Activated B cell treated with CpG ODN at 0.5 μM for 24 hours (primary cell): ENCODE measurements at places on chromosomes 6 and 20. TPM values are rescaled to one million over a fixed set of nuclear protein-coding genes. Genes with fewer than 3 reads are reported as not detected.

BIRC7 gene
- total RNA-seq: not detected in 2 replicates

DNA sequence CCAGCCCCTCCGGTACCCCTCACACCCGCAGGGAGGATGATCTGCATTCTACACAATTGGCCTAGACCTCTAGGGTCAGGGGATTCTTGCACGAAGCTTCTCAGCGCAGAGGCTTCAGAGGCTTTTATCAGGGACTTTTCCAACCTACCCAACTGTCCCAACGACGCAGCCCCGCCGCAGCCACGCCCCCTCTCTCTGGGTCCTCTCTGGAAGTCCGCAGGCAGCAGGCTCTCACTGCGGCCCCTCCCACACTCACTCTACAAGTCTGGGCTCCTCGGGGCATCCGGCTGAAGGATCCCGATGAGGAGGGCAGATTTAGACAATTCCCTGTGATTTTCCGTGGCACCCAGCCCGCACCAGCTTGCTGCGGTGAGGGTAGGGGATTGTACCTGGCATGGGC lies 227.7 kb upstream of the RNF24 start:
- DNase-seq: no peak

DNA sequence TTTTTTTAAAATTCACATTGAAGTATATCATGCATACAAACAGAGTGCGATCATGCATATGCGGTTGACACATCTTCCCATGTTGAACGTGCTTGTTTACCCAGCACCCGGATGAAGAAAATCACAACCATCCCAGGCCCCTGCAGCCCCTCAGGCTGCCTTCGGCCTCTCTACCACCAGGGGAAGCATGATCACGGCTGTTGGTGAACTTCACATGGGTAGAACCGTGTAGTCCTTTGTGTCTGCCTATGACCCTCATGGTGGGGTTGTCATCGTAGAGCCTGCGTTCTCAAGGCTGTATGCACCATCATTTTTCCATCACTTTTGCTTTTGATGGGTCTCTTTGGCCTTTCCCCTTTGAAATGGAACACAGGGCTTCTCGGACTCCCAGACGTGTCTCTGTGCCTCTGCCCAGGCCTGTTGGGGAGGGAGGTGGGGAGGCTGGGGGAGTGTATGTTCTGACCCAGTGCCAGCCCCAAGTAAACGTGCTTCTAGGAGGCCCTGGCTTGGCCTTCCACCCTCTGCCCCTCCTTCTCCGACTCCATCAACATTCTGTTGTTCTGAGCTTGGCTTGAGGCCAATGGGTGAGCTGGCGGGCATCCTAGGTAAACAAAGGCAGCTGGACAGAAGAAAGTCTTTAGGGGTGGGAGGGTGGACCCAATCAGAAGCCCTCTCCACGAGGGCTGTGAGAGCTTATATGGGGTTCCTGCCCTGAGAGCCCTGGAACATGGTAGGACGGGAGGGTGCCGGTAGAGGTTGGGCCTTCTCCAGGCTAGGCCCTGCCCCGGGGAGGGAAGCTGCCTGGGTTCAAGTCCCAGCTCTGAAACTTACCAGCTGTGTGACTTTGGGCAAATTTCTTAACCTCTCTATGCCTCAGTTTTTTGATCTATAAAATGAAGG lies 39.7 kb downstream of the TGM2 start:
- DNase-seq: peak; percentile 6

DNA sequence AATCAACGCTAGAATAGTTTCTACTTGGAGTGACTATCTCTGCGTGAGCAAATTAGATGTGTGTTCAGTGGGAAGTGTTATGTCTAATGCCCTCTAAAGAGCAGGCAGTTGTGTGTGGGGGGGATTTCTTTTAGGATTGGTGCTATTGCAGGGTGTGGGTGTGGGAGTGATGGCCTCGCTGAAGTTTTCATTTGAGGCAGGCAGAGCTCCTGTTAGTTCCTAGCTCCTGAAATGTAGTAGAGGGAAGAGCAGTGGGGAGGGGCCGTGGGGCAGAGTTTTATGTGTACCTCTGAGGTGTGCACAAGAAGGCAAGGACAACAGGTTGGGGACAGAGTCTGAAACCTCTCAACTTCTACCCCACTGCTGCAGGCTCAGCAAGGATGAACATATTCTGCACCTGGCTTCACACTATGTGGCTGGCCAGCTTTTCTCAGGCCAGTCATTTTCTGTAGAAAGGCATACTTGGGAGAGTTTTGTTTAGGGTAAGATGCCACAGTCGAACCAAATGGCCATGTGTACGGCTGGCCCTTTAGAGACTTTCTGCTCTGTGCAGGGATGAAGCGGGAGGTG lies 229.2 kb upstream of the SUPT3H start:
- no peak for DNase-seq

DNA sequence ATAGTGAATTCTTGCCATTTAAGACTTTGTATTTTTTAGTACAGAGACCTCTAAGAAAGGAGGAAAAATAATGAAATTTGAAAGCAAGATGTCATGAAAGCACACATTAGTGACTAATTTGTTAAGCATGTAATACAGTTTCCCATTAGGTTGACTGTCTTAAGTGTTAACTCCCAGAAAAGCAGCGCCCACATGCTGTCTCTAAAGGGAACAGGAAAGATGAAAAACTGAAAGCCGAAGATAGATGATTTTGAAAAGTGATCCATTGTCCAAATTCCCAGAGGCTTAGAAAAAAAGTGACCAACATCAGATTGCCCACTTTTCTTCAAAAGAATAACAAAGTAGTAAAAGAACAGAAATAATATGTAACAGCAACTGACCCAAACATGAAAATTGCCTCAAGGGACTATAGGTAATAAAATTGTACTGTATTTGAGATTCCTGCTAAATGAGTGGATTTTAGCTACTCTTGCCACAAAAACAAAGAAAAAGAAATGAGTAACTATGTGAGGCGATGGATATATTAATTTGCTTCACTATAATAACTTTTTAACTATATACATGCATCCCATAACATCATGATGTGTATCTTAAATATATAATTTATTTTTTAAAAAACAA lies 83.2 kb upstream of the OGFRL1 start:
- no peak for DNase-seq
